ENCODE measurements at places on chromosomes 3 and 15. TPM values are rescaled to one million over a fixed set of nuclear protein-coding genes. Genes with fewer than 3 reads are reported as not detected.

- DNase-seq, result no peak
Measured at GRCh38 chr15:94238539-94239118, 7.3 kb downstream of the MCTP2 start.

DNA sequence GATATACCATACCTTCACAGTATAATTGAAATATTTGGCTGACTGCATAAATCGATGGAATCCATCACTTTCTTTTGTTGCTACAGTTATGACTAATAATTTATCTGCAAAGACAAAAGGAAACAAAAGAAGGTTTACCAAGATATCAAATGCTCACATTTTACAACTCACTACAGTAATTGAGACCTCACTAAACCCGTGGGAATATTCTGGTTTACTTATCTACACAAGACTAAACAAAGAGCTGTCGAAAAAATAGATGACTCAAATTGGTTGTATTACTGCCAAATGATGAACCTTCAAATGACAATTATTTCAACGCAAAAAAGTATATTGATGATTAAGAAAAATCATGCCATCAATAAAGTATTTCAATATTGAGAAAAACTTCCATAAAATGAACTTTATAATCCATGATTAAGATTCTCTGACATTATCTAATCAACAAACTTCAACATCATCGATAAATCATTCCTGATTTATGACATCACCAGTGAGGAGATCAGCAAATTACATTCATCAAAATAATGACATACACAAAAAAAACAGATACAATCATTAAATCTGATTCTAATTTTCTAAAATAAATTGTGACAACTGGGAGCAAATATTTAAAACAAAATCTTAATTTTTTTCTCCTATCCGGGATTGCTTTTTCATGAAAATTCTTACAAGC lies 36.7 kb downstream of the PLOD2 start:
- DNase-seq, result no peak

GRCh38 chr3:50584391-50584790 lies 15.1 kb downstream of the HEMK1 start:
- no peak for DNase-seq

- DNase-seq, result peak; percentile 94
Measured at GRCh38 chr3:51995346-51996163, at the start of gene RPL29. Gene RPL29, minus strand, starts transcription at chr3:51995895. Its CDS starts 434 bp downstream, at chr3:51995461.

GRCh38 chr3:153348457-153349107 lies 186.6 kb downstream of the RAP2B start:
- DNase-seq, result no peak

DNA sequence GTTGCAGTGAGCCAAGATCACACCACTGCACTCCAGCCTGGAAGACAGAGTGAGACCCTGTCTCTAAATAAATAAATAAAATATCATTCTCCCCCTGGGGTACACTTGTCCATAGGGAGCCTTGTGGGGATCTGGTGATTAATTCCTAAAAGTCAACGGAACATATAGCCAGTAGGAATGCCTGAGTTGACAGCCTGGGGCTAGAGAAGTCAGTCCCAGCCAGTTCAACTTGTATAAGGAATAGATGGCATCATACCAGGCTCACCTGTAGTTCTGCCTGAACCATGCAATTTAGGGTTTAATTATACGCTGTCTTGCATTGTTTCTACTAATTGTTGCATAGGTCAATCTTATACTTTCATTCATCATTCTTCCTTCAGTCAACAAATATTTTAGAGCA lies 5.9 kb upstream of the BOC start:
- no peak for DNase-seq

DNA sequence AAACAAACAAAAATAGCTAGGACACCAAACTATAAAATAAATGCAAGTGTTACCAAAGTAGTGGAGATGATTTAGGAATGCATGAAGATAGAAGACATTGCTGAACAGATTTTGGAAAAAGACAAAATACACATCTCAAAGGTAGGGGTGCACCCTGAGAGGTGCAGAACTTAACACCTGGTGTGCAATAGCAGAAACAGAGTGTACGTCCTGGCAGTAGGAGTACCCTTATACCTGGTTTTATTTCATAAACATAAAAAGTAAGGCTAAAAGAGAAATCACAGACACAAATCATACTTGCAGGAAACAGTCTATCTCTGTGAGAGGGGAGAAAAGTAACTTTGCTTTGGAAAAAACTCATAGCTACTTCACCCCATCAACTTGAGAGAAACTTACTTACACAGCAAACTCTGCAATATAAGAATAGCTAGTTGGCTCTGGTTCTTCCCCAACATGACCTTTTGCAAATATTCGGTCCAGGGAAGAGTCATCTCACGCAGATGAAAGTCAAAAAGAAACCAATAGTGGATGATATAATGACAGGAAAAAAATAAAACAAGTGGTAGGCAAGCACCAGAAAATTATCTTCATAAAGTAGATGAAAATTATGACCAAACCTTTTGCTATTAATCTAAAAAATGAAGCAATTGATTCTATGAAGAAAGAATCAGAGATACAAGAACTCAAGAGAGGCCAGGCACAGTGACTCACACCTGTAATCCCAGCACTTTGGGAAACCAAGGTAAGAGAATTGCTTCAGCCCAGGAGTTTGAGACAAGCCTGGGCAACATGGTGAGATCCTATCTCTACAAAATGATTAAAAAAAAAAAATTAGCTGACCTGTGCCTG lies 108.9 kb upstream of the BNIP2 start:
- no peak for DNase-seq

- no peak for DNase-seq
Measured at GRCh38 chr3:20091331-20092047, 51.2 kb downstream of the KAT2B start.

DNA sequence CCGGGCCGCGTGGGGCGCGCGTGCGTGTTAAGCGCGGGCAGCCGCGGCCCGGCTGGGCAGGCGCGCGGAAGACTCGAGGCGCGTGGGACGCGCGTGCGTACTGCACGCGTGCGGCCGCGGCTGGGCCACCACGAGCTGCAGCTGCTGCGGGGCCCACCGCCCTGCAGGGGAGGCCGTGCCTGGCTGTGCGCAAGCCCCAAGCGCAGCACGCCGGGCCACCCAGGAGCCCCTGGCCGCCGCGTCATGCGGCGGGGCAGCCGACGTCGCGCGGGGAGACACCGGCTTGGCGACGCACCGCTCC lies 590 bp upstream of the TRIM71 start:
- no peak for DNase-seq

DNA sequence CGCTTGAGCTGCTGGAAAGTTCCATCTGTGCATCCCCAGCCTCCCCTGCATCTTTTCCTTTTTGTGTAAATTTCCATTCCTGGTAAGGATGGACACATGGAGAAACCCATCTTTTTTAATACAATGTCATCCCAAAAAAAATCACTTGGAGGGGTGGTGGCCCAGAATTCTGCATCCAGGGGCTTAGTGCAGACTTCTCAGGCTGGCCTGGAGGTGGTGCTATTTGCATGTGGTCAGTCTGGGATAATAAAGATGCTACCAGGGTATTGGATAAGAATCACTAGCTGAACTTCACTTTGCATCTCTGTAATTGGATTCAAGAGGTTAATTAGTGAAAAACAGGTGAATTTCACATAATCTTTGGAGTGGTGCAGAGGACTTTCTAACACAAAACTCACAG lies 1.8 kb upstream of the ZSCAN2 start:
- DNase-seq, result peak; percentile 40

GRCh38 chr3:53801319-53801718 lies 44.9 kb downstream of the CHDH start:
- no peak for DNase-seq

STRIT1 gene
- total RNA-seq, result not detected

HOMER2 gene
- 16.3 TPM for total RNA-seq

CAMP gene
- not detected for total RNA-seq

ZNF774 gene
- total RNA-seq, result 15.4 TPM

MAGEL2 gene
- total RNA-seq, result not detected

PHC3 gene
- total RNA-seq, result 54.2 TPM

CCR1 gene
- 1.8 TPM for total RNA-seq

NECTIN3 gene
- 36.5 TPM for total RNA-seq

SPTBN5 gene
- 0.36 TPM for total RNA-seq

ACP3 gene
- 6.9 TPM for total RNA-seq

NR1I2 gene
- total RNA-seq, result 141 TPM

ACSBG1 gene
- 5.2 TPM for total RNA-seq

CLEC3B gene
- 24.0 TPM for total RNA-seq
